ENCODE measurements at places on chromosomes 5 and 9.

DNA sequence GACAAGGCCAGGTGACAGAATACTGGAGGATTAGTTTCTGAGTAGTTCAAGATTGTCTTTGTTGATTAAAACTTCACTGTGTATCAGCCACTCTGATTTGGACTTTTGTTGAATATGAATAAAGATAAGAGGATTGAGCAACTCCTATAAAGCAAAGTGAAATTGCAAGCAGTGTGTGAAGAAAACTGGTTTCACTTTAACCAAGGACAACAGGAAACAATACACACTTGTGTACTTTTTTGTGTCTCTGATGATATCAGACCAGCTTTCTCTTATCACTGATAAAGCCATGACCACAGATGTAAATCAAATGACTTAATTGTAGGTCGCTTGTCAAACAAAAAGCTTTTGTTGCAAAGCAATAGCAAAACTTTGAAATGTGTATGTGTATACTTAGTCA lies 268.6 kb downstream of the FER start:
- no peak for DNase-seq
- H3K36me3 ChIP-seq = no peaks in the 10 kb centered on the region
- H3K27ac ChIP-seq = no peak overlapping the region

DNA sequence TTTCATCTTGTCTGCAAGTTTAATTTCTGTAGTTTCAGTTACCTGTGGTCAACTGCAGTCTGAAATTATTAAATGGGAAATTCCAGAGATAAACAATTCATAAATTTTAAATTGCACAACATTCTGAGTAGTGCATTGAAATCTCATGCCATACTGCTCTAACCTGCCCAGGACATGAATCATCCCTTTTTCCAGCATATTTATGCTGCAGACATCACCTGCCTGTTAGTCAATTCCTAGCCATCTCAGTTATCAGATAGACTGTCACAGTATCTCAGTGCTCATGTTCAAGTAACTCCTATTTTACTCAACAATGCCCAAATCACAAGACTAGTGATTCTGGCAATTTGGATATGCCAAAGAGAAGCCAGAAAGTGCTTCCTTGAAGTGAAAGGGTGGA lies 223.0 kb upstream of the GRIA1 start:
- H3K27me3 ChIP-seq = no peaks in the 10 kb centered on the region
- H3K36me3 ChIP-seq = no peaks in the 10 kb centered on the region
- no peak overlapping the region for H3K4me3 ChIP-seq
- no peak for DNase-seq
- no peak overlapping the region for H3K27ac ChIP-seq

- no peaks in the 10 kb centered on the region for H3K27me3 ChIP-seq
Observed at GRCh38 chr9:30348904-30349303, 2035.5 kb upstream of the ACO1 start.

DNA sequence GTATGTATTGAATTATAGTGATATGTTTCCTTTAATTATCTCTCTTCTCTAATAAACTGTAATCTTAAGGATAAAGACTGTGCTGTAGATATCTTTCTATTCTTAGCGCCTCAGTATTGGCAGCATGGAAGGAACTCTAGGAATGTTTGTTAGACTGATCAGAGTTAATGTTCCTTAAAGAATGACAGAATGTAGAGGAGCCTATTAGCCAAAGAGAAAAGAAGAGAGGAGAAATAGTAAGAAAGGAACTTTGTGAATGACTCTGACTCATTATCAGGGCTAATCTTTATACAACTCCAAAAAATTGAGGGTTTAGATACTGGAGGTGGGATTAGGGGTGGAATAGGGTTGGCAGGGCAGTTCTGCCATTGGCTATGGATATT lies 59.0 kb upstream of the NUDT12 start:
- H3K36me3 ChIP-seq = peaks cover 6% of the 10 kb centered on the region
- H3K27me3 ChIP-seq = no peaks in the 10 kb centered on the region
- H3K4me3 ChIP-seq = no peak overlapping the region

- H3K4me3 ChIP-seq = peak overlapping the region; percentile 76
- H3K27ac ChIP-seq = no peak overlapping the region
- H3K36me3 ChIP-seq = peaks cover 12% of the 10 kb centered on the region
Observed at GRCh38 chr5:32312197-32312594, 543 bp downstream of the MTMR12 start.

DNA sequence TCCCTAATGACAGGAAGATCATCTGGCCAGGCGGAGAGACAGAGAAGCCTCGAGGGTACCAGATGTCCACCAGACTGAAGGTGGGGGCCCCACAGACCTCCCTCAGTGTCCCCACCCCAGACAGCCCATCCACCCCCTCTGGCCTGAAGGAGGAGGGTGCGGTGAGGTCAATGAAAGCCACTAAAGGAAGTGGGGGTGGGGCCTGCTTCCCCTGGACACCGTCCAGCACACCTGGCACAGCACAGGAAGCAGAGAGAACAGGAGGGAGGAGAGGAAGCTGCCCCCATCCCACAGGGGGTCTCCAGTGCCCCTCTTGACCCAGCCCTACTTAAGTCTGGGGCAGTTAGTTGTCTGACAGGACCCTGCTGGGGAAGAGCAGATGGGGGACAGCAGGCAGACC lies 11.2 kb downstream of the LRRC26 start:
- H3K4me1 ChIP-seq = no peaks in the 10 kb centered on the region
- H3K27ac ChIP-seq = no peak overlapping the region
- H3K4me3 ChIP-seq = no peak overlapping the region
- no peak for DNase-seq
- peaks cover 32% of the 10 kb centered on the region for H3K27me3 ChIP-seq
